ENCODE measurements at places on chromosomes 5 and 9.

- no peak for DNase-seq
Observed at GRCh38 chr5:92371889-92372235, 988.7 kb upstream of the ARRDC3 start.

GRCh38 chr5:170287532-170287931, 10.0 kb downstream of the LCP2 start:
- DNase-seq, result no peak

DNA sequence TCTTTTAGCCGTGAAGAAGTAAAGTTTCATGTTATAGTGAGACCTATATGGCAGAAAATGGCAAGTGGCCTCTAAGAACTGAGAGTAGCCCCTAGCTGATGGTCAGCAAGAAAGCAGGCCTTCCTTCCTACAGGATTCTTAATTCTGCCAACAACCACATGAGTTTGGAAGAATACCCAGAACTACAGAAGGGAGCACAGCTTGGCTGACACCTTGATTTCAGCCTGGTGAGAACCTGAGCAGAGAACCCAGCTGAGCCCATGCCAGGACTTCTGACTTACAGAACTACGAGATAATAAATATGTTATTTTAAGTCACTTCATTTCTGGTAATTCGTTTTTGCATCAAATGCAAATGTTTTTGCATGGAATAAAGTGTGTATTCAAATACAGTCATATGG, 5.9 kb upstream of the FBXL17 start:
- no peak for DNase-seq

DNA sequence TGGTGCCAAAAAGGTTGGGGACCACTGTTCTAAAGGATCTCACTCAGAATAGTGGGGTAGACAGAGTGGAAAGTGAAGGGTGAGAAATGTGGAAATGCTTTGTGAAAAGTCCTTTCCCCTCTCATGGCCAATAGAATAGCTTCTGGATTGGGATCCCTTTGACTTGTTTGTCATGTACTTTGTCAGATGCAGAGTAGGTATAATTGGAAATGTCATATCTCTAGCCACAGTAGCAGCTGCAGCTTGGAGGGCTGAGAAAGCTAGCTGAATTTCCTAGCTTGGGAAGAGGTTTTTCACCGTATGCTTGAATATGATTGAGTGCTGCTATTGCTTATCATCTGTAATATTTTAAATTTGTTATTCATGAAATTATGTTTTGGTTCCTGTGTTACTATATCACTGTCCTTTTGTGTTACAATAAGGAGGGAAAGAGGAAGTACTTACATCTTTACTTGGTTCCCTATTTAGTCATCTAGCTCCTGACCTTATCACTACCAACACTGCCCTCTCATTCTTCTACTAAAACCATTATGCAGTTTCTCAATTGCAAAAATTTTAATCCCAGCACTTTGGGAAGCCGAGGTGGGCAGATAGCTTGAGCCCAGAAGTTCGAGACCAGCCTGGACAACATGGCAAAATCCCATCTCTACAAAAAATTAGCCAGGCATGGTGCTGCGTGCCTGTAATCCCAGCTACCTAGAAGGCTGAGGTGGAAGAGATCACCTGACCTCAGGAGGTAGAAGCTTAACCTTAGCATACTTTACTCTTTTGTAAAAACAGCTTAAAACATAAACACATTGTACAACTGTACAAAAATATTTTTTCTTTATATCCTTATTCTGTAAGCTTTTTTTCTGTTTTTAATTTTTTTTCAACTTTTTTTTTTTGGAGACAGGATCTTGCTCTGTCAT, 12.4 kb downstream of the SLC30A5 start:
- no peak for DNase-seq

- no peak for DNase-seq
Observed at GRCh38 chr9:137762414-137763061, 115.0 kb upstream of the CACNA1B start.

DNA sequence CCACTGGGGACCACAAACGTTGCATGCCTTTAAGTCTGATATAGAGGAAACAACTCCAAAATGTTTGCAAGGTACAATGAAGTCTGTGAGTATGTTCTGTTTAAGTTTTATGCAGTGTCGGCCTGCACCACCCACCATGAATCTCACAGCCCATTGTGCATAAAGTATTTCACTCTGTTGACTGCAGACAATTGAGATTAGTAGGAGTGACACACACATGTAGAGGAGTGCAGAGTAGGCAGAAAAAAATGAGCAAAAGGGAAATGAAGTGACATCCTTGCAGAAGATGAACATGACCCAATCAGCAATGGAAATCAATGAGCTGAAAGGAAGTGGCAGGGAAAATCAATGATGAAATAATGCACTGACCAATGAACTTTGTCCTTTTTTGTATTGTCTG, 315.6 kb upstream of the PTPRD start:
- no peak for DNase-seq

All from NCI-H1694 (cell line).